Sigmoid colon (tissue), 7 donors: ENCODE measurements at places on chromosomes 13 and 19. TPM values are rescaled to one million over a fixed set of nuclear protein-coding genes. Genes with fewer than 3 reads are reported as not detected.

The FUT1 gene
- polyA plus RNA-seq: under 0.01 TPM

The TTC9B gene
- not detected for polyA plus RNA-seq

DNA sequence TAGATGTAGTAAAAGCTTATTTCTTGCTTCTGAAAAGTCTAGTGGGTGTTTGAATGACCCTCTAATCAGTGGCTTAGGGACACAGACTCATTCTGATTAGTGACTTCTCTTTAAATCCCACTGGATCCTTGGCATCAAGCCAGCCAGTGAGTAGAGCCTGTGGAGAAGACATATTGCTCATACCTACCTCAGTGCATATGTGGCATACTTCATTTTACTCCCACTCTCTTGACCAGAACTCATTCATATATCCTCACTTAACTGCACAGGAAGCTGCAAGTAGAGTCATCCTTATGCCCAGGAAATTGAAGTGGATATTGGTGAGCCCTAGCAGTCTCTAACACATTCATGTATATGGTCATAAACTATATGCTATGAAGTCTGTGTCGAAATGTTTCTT lies 148.3 kb downstream of the PDS5B start:
- no peak for DNase-seq
- no peak overlapping the region for H3K4me3 ChIP-seq
- H3K27ac ChIP-seq: no peak overlapping the region
- no peaks in the 10 kb centered on the region for H3K36me3 ChIP-seq
- peaks cover 30% of the 10 kb centered on the region for H3K4me1 ChIP-seq

DNA sequence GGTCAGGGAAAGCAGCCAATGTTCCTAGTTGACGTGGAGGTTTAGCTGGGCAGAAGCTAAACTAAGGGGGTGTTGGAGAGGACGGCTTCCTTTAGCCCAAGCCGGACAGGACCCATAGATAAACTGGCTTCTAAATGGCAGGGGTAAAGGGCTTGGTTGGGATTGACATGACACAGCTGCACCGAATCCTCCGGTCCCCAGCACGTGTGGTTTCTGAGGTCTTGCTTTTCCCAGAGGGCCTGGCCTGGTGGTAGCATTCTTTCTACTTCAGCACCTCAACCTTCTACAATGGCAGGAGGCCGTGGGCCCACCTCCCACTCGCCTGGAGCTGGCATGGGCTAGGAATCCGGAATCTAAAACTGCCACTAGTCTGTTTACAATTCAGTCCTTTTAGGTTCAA lies 163.0 kb downstream of the FGF9 start:
- H3K4me3 ChIP-seq: no peak overlapping the region
- H3K27ac ChIP-seq: no peak overlapping the region
- no peak for DNase-seq
- H3K27me3 ChIP-seq: no peaks in the 10 kb centered on the region
- no peaks in the 10 kb centered on the region for H3K36me3 ChIP-seq

DNA sequence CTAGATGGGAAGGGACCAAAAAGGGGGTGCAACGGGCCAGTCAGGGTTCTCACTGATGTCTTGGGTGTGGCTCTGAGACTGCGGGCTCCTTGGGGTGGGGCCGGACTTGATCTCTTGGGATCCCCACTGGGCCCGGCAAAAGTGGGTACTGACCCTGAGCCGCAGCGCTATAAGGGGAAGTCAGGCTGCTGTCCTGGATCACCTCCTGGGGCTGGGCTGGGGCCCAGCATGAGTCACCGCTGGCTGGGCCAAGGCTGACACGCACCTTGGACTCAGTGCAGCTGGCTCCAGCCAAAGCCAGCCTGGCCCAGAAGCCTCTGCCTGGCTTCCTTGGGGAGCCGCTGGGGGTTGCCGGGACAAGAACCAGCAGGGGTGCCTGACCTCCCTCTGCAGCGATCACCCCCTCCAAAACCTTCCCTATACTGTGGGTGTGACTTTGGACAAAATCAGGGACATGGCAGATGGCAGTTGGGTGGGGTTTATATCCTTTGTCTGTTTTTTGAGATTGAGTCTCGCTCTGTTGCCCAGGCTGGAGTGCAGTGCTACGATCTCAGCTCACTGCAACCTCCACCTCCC lies 617 bp upstream of the IQCN start:
- peaks cover 56% of the 10 kb centered on the region for H3K4me1 ChIP-seq
- no peaks in the 10 kb centered on the region for H3K27me3 ChIP-seq
- peak overlapping the region; percentile 97 for H3K27ac ChIP-seq
- H3K36me3 ChIP-seq: no peaks in the 10 kb centered on the region
- peak overlapping the region; percentile 2 for H3K4me3 ChIP-seq

DNA sequence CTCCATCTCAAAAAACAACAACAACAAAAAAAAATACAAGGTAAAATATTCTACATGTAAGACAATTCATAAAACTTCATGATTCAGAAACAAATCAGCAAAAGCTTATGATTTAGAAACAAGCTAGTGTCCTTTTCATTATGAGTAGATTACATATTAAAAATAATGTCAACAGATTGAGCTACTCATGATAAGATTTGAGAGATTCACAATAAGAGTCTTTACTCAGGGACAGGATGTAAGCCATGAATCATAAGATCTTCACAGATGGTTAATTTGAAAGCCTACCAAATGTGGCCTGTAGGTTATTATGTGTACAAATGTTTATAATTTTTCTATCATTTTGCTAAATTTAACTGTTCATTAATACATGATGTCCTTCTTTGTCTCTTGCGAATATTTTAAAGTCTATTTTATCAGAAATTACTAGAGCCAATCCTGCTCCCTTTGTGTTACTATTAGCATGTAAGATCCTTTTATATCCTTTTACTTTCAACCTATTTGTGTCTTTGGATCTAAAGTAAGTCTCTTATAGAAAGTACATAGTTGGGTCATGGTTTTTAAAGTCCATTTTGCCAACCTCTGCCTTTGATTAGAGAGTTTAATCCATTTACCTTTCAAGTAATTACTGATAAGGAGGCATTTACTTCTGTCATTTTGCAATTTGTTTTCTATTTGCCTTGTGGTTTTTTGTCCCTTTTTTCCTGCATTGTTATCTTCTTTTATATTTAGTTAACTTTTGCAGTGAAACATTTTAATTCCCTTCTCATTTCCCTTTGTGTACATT lies 68.3 kb upstream of the RXFP2 start:
- no peak overlapping the region for H3K27ac ChIP-seq
- no peak for DNase-seq
- H3K27me3 ChIP-seq: no peaks in the 10 kb centered on the region

GRCh38 chr13:27634231-27634630 lies 12.5 kb downstream of the POLR1D start:
- DNase-seq: no peak
- H3K4me1 ChIP-seq: peaks cover 46% of the 10 kb centered on the region
- H3K27me3 ChIP-seq: no peaks in the 10 kb centered on the region

- no peaks in the 10 kb centered on the region for H3K36me3 ChIP-seq
- no peak overlapping the region for H3K27ac ChIP-seq
- no peak overlapping the region for H3K4me3 ChIP-seq
- no peak for DNase-seq
- no peaks in the 10 kb centered on the region for H3K27me3 ChIP-seq
Observed at GRCh38 chr19:12202250-12202649, 39.4 kb downstream of the ZNF136 start.

GRCh38 chr13:35855531-35856019 lies 275.6 kb downstream of the DCLK1 start:
- H3K27me3 ChIP-seq: no peaks in the 10 kb centered on the region
- peaks cover 57% of the 10 kb centered on the region for H3K4me1 ChIP-seq
- H3K4me3 ChIP-seq: no peak overlapping the region
- no peaks in the 10 kb centered on the region for H3K36me3 ChIP-seq
- no peak for DNase-seq

DNA sequence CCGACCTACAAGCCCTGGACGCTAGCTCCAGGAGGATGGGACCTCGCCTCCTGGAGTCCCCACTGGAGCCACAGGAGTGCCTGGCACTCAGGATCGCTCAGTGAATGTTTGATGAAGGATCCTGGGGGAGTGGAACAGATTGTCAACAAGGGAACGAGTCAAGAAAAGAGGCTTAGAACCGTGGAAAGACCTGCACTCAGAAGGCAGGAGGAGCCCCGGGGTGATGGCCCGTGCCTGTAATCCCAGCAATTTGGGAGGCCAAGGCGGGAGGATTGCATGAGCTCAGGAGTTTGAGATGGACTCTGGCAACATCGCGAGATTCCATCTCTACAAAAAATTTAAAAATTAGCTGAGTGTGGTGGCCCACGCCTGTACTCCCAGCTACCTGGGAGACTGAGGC lies 38.9 kb downstream of the ATP12A start:
- no peaks in the 10 kb centered on the region for H3K4me1 ChIP-seq
- no peak overlapping the region for H3K27ac ChIP-seq
- H3K27me3 ChIP-seq: no peaks in the 10 kb centered on the region
- H3K36me3 ChIP-seq: no peaks in the 10 kb centered on the region
- no peak for DNase-seq
- no peak overlapping the region for H3K4me3 ChIP-seq

DNA sequence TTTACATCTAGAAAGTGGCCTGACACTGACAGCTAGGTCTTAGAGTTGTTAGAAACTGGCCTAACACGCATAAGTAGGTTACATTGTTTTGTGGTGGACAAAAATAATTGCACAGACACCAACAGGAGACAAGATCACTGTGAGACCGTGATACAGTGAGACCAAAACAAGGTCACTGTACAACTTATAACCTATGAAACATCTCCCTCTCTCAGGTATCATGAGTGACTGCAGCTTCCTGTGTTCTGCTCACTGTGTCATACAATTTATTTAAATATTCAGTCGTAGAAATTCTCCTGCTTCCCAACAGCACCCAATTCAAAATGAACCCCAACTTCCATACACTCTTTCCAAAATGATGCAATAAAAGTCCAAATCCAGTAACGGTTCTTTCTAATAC lies 2165.2 kb downstream of the PCDH9 start:
- H3K4me1 ChIP-seq: no peaks in the 10 kb centered on the region
- no peak overlapping the region for H3K27ac ChIP-seq
- H3K4me3 ChIP-seq: no peak overlapping the region
- no peak for DNase-seq
- no peaks in the 10 kb centered on the region for H3K27me3 ChIP-seq
- no peaks in the 10 kb centered on the region for H3K36me3 ChIP-seq
